ENCODE measurements at places on chromosomes 3 and 15. TPM values are rescaled to one million over a fixed set of nuclear protein-coding genes. Genes with fewer than 3 reads are reported as not detected.
A peak's percentile ranks its signal among the peaks of the same experiment; 100 is the strongest.

DNA sequence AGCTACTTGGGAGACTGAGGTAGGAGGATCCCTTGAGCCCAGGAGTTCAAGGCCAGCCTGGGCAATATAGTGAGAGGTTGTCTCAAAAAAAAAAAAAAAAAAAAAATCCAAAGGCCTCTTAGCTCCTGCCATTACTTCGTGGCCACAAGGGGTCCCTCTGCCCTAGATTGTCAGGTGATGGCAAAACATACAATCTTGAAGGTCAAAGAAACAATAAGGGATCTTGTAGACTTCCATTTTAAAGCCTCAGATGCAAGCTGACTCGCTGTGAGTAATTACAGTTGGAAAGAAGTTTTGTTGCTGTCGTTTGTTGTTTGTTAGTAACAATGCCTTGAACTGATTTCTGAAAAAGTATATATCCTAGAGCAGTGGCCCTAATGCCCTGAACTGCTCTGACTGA, 55.9 kb upstream of the PLCL2 start:
- DNase-seq = no peak

DNA sequence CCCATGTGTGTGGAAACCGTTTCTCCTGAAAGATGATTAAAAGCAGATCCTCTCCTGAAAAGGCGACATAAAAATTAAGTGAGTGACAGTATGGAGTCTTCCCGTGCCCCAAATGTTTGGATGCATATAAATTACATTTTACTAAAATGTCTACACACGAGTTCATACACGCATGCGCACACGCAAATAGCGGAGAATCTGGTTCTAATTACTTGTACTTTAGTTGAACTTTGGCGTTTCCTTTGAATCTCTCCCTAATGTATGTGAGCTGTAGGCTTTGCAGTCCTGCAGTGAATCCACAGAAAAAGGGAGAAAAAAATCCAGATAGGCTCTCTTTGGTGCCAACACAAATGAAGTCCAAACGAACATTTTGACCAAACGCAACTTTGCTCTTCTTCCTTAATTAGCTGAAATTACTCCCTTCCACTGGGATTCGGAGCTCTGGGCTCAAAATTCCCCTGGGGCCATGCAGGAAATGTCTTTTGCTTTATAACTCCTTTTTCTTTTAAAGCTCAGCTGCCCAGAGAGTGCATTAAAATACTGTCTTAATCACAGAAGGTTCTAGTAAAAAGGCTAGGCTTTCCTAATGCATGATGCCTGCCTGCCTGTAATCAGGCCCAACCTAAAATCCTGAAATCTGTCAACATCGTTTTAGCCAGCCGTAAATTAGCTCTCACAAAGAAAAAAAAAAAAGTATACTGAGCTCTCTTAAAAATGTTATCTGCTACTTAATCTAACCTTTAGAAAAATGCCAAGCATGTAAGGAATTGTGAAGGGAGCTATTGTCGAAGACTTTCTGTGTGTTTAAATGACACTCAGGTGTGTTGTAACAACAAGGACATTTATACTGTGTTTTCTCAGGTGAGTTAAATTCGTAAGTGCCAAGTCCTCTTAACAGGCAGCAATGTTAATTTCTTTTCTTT, 26.2 kb downstream of the RARB start:
- DNase-seq = no peak

GRCh38 chr15:59260090-59260489, 53.4 kb downstream of the LDHAL6B start:
- no peak for DNase-seq

GRCh38 chr3:194206320-194206719, 70.4 kb downstream of the HES1 start:
- DNase-seq = no peak

DNA sequence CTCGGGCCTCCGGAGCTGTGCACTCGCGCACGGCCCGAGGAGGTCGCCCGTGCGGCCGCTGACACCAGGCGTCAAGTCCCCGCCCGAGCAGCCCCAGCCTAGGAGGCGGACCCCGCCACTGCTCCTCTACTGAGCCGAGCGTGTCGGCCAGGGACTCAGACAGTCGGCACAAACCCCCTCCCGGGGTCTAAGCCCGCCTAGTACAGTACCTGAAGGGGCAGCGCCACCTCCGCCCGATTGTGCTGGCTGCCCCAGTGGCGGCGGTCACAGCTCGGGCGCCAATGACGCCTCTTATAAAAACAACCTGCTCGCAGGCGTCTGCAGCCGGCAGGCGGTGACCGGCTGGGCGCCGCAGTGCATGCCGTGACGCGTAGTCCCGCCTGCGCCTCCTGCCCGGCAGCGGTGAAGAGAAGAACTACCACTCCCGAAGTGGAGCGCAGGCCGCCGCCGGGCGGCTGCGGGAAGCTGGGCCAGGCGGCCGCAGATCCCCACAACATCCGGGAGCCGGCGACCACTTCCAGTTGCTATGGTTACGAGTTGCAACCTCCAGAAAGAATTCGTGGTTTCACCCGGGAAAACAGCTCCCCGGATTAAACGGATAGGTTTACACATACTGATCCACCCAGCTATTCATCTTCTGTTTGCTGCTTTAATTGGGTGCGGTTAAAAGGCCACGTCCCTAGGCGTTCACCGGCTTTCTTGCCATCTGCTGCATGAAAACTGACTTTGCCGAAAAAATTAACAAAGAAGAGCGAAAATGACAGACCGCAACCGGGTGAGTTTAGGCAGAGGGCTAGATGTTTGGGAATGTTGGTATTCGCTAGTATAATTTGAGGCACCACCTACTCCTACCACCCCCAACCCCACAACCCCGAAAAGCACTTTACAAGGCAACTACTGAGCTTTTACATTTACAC, at the start of the genes CCPG1 and PIERCE2:
TSS of gene CCPG1 (minus strand) at position 348 of the 917 bp plus-strand sequence. CDS start 18,935 bp downstream, outside the sequence.
TSS of gene PIERCE2 (plus strand) at position 484 of the 917 bp plus-strand sequence. CDS start at position 758, 274 bp downstream.
- peak; percentile 95 for DNase-seq

The SCN11A gene
- 0.15 TPM for total RNA-seq

The ESYT3 gene
- 0.20 TPM for total RNA-seq

DNA sequence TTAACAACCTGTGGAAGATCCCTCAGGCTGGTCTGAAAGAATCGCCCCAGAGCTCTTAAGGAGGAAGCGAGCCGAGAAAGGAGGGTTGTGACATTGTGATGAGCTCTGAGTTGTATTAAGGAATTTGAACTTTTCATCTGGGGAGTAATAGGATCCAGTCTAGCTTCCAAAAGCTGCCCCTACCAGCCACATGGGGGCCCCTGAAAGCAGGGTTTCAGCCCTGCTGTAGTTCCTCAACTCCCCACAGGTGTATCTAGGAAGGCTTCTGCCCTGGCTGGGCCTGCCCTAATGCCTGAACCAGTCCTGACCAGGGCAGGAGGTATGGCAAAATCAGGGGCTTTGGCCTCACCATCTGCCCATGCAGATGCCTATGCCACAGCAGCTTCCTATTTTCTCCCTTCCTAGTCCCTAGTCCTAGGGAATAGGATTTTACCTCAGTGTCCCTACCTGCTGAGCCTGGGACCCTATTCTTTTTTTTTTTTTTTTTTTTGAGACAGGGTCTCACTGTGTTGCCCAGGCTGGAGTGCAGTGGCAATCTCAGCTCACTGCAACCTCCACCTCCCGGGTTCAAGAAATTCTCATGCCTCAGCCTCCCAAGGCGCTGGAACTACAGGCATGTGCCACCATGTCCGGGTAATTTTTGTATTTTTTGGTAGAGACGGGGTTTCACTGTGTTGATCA, 5.0 kb upstream of the AP3S2 start:
- DNase-seq = peak; percentile 55

DNA sequence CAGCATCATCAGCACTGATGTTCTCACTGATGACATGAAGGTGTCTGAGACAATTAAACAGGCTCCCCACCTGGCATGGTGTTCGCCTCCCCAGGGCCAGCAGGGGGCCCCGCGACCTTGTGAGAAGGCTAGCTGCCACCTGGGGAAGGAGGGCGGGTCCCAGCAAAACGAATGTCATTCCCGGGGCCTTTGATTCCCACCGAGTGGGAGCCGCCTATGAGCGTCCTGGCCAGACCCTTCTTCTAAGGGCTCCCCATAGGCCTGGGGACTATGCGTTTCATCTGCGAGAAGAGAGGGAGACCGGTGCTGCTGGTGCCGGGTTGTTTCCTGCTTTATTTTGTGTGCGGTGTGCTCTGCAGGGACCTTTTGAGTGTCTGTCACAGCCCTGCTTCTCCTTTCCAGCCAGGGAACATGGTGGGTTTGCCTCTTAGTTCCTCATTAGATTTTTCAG, 20.5 kb upstream of the MINDY4B start:
- no peak for DNase-seq

GRCh38 chr3:182092662-182093262, 381.0 kb downstream of the SOX2 start:
- DNase-seq = no peak

DNA sequence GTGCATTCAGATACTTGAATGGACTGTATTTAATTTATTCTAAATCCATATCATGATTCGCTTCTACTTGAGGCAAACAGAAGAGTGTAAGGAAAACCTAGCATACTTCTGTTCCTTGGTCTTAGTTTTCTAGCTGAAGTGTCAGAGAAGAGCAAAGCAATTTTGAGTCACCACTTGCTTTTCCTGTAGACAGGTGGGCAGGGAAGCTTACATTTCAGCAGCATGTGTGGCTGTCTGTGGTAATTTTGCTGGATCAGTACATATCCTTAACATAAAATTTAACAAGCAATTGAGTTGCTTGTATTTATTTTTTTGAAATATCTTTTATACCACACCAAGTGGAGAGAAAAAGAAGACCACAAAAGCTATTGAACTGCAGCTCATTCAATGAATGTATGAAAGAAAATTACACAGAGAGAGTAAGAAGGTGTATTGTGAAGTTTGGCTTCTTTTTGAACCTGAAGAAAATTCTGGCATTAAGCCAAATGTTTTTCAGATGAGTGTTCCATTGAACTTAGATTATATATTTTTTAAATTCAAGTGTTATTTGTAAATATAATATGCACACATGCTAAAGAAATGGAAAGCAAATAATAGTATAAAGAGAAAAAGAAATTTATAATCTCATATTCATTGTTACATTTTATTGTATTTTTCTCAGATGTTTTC, 747.6 kb downstream of the NAALADL2 start:
- DNase-seq = no peak

The ANKRD63 gene
- not detected for total RNA-seq

DNA sequence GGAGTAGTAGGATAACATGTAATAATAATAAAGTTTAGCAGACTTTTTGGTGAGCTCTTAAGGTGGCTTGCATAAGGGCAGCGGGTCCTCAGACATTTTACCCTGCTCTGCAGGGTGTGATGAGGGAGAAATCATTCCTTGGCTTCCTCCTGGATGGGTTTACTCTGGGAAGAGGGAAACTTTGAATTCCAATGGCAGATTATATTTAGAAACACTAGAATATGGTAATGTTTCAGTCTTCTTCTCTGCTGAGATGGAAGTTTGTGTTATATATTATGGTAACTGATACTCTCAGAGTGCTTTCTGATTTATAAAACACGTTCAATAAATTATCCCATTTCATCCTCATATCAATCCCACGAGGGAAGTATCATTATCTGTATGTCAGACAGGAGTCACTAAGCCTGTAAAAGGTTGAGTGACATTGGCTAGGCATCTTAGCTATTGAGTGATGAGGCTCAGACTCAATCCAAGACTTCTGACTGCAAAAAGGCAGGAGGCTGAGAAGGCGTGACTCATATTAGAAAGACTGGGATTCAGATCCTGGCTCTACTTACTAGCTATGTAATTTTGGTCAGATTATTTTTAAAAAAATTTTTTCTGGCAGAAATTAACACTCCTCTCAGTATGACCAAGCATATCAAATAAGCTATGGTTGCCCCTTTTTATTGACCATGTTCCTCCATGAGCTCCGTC, 19.3 kb downstream of the PDIA5 start:
- no peak for DNase-seq

DNA sequence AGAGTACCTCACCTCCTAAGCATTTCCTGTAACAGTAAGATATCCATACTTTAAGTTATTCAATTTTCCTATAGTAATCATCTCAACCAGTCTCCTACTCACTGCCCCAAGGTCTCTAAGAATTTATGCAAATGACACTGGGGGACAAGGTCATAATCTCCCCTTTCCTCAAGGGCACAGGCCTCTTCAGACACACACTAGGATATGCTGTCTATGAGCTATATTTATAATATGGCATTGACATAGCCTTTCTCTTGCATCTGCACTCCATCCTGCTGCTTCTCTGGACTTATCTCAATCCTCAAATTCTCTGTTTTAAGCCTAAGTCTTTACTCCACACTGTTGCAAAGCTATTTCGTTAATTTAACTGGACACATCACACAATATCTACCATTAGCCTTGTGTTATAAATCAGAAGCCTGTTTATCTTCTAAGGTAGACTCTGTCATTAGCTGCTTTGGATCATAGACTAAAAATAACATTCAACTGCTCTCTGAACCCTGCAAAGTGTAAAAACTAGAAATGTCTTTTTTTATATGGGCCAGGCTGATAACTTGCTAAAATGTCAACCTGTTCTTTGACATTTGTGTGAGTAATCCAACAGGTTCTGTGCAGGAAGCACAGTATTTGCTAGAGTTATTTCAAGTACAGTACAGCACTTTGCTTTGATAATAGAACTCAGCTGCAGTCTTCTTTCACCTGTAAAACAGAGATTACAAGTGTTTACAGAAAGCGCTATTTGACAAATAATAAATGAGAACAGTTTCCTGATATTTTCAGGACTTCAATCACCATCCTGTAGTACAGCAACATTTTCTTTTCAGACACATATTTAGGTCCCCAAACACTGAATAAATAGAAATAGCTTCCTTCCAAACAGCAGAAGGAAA, 17.8 kb upstream of the SEC62 start:
- DNase-seq = no peak

DNA sequence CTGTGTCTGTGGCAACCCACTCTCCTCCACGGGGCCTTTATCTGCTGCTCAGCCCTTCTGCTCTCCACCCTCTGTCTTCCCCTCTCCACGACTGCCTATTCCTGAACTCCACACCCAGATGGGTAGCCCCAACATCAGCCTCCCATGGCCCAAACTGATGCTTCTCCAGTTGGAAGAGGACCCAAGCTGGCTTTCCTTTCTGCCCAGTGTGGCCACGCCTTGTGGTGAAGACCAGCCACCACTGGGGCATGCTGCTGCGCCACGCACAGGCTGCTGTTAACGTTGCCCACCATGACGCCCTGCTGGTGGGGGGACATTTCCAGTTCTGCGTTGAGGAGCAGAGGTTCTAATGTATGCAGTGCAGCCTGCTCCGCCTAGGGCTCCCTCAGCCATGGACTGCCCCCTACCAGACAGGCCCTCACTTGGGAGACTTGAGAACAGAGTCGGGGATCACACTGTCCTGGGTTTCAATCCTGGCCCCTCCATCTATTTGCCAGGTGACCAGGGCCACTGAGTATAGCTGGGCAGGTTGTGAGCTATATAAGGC, 26.9 kb downstream of the CFAP100 start:
- no peak for DNase-seq

- no peak for DNase-seq
Observed at GRCh38 chr3:152317956-152318355, 49.2 kb downstream of the MBNL1 start.

- no peak for DNase-seq
Observed at GRCh38 chr3:169362301-169362700, 301.2 kb downstream of the MECOM start.
